Stimulated activated CD4-positive, alpha-beta T cell treated with anti-CD3 and anti-CD28 coated beads, Interleukin-2, amount 100 ng/mL, for 24 hours (primary cell): ENCODE measurements at places on chromosomes 2 and 18.

DNA sequence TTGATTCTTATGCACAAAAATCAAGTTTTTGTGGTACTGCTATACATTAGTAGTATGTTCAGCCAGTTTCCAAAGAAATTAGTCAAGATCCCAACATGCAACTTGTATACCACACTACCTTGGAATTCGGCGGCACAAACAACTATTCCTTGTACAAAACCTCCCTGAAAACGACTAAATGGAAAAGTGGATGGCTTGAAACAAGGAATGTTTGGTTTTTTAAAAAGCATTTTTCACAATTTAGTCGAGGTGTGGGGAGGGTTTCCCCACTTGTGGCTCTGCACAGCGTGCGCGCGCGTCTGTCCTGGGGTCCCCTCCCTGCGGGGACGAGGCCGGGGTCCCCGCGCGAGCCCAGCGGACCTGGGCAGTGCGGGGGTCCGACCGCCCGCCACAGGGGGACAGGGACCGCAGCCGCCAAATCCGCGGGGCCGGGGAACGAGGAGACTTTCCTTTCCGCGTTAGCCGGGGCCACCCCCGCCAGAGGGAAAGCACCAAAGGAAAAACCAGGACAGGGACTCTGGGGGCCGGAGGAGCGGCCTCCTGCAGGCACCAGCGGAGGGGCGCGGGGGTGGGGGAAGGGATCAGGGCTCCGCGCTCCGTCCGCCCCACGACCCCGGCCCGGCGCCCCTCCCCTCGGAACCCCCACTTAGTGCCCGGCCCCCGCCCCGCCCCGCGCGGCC, 534 bp upstream of the SOCS6 start:
- DNase-seq, result no peak

- DNase-seq, result no peak
These were observed 182.7 kb downstream of the UBE2E3 start for GRCh38 chr2:181163139-181163538.

DNA sequence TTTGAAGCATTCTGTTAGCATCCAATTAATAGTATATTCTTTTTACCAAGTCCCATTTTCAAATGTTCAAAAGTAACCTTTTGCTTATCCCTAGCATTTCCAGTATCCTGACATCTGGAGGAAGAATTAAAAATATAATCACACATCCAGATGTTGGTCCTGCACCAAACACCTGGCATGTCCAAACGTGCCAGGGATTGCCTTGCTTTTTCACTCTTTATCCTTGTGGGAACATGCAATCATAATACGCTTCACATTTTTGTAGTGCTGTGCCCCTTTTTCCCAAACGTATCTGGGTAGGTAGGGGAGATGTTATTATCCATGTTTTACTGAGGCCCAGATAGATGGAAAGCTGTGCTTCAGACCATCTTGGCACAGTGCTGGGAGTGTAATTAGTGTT, 133.0 kb downstream of the TPGS2 start:
- no peak for DNase-seq

GRCh38 chr2:226573158-226573557, 226.5 kb downstream of the IRS1 start:
- DNase-seq, result no peak

DNA sequence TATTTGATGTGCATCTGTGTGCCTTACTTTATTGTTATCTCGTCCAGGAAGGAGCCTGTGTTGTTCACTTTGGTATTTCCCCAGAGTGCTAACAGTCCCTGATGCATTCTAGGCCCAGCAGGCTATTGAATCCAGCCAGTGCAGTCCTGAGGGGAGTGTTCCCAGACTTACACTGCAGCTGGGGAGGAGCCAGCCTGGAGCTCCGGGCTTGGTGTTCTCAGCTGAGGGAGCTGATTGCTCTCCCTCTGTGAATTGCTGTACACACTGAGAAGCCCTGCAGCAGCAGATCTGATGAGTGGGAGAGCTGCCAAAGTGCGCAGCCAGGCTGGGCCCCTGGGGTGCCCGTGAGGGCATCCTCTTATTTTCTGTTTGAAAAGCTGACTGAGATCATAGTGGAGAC, 159.2 kb downstream of the GALNT3 start:
- DNase-seq, result no peak

- DNase-seq, result no peak
These were observed 68.4 kb upstream of the CTDP1 start for GRCh38 chr18:79611040-79611681.

DNA sequence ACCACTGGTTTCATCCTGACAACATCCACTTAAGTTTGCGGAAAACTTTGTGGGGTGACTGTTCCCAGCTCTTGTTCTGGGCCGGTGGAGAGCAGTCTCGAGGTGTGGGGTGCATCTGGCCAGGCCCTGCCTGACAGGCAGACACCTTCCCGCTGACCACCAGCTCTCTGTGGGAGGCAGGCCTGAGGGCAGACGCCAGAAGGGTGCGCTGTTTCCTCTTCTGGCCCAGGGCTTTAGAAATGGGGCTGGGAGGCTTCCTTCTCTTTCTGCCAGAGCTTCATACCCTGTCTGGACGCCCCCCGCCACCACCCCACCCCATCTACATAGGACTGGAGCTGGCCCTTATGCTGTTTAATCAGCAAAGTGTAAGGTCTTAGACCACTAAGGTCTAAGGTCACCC, 263.8 kb downstream of the LOXHD1 start:
- DNase-seq, result no peak

GRCh38 chr18:449374-449773, 51.1 kb downstream of the COLEC12 start:
- DNase-seq, result no peak

DNA sequence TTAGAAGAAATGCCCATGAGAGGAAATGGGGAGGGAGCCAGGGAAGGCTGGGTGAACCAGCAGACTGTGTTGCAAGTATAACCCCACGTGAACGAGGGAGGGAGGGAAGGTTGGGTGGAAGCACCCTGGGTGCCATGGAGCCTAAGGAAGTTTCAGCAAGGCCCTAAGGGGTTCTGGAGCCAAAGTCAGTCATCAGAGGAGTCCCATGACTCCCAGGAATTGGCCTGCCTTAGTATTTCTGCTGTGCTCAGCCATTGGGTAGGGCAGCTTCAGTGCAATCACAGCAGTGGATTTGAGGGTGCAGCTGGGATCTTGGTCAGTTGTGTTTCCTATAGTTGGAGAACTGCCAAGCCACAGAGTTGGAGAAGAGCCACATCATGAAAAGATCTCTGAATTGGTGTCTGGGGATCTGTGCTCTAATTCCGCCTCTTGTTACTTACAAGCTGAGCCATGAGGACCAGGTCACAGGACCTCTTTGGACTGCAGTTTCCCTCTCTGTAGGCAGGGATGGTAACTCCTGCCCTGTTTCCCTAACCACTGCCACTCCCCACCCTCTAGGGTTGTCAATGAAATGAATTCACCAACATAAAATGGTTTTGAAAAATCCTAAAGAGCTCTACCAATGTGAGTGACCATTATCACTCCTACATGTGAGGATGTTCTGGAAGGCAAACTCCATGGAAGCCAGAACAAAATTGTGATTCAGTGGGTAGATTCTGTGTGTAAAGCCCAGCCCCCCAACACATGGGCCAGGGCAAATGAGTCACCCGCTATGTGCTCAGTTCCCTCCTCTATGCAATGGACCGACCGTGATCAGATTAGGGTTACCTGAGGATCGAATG, 108.9 kb downstream of the CLIP4 start:
- DNase-seq, result no peak

DNA sequence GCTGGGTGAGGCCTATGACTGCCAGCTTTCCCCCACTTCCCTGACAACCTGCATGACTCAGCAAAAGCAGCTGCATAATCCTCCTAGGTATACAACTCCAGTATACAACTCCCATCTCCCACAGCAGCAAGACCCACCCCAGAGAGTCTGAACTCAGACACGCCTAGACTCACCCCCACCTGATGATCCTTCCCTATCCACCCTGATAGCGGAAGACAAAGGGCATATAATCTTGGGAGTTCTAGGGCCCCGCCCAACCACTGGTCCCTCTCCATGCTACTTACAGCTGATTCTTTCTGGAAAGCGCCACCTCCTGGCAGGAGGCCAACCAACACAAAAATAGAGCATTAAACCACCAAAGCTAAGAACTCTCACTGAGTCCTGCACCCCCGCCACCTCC, 296.5 kb downstream of the DCC start:
- no peak for DNase-seq

- DNase-seq, result no peak
These were observed 20.1 kb downstream of the SLC66A3 start for GRCh38 chr2:11175293-11175795.

DNA sequence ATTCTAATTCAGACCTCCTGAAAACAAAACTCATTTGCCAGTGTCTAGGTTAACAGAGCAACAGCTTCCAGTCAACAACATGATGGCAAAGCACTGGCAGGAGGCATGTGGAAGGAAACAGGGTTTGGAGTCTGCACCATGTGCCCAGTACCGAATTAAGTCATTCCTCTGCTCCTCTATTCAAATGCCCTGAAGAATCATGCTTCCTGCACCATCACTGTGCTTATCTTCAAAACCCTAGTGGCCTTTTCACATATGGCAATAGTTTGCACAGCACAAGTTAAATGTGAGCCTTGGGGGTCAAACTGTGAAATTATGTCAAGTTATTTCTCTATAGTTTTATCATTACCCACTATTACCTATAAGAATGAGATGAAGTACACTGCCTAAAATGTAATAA, 75.4 kb upstream of the GRB14 start:
- no peak for DNase-seq

GRCh38 chr2:235612181-235612950, 118.5 kb downstream of the AGAP1 start:
- DNase-seq, result no peak

GRCh38 chr18:36155851-36156757, 26.4 kb downstream of the ELP2 start:
- no peak for DNase-seq

GRCh38 chr18:50700245-50701165, 119.3 kb downstream of the MRO start:
- no peak for DNase-seq

- DNase-seq, result no peak
These were observed 208.9 kb downstream of the LPIN1 start for GRCh38 chr2:11955314-11955713.

GRCh38 chr2:20745924-20746555, 76.9 kb downstream of the LDAH start:
- DNase-seq, result no peak

DNA sequence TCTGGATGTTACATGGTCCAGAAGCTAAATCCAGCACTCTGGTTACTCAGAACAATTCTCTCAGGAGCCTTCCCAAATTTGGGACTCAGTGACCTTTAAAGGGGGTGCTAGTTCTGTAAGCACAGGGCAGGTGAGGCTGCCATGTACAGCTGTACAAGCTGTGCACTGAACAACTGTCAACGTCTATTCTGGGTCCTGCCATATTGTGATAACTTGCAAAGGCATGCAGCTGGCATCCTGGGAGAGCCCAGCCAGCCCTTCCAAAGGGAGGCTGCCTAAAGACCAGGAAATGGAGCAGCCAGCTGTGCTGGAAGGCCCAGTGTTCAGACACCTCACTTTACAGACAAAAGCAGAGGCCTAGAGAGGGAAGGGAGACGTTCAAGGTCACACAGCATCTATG, 204.8 kb downstream of the KLHL29 start:
- no peak for DNase-seq

DNA sequence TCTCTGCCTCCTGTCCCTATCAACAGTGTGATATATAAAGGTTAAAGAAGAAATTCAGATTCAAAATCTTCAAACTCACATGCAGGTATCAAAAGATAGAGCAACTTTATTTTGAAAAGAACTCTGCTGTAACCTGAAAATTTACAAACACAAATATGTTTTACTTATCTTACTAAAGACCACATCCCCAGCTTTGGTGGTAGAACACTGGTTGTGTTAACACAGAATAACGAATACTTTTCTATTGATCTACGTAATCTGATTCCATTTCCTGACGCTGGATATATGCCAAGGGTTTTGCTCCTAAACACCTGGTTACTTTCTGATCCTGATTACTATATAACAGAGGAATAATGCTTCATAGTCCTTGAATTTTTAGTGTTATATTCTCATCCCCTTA, 23.1 kb upstream of the SLC39A10 start:
- DNase-seq, result no peak

DNA sequence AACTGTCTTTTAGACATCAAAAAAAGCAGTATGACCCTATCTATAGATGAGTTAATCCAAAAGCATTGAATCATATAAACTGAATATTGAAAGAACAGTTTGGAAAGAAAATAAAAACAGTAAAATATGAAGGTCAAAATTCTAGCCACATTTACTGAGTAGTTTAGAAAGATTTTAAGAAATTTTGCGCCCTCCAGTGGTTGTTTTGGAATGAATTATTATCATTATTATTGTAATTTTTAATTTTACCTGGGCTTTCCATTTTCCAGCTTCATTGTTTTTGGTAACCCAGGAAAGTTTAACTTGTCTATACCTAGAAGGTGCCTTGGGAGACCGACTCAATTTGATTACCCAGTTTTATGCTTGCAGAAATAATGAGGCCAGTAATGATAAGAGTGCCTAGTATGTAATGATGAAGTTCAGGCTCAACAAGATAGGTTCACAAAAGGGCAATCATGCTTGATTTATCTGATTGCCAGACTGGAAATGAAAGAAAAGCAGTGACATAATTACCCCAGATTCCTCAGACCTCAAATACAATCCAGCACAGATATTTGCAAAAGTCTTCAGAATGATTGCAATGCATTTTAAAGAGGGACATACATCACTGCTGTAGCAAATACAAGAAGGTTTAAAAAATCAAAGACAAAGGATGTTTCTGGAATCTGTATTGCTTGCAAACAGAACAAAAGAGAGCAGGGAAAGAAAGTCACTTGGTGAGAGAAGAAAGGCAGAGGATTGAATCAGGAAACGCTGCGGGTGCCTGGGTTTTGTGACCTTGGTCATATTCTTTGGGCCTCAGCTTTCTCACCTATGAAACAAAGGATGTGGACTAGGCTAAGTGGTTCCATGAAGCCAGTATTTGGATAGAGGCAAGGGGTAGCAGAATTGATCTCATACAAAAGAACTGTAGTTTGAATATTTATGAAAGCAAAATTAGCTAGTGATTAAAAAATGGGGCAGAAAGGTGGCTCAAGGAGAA, 153.8 kb downstream of the MAP2 start:
- no peak for DNase-seq

GRCh38 chr18:44453505-44453904, 227.2 kb upstream of the SETBP1 start:
- no peak for DNase-seq

DNA sequence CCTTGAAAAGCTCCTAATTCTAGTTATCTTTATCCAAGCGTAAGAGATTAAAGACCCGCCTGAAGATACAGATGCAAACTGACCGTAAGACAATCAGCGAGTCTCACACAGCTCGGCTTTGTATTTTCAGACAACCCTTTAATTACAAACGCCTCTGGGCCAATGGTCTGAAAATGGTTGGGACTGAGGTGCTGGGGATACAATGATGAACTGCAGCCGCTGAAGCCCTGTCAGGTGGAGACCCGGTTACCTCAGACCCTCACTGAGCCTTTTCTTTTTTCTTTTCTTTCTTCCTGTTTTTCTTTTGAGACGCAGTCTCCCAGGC, 715 bp upstream of the CFAP36 start:
- DNase-seq, result no peak

DNA sequence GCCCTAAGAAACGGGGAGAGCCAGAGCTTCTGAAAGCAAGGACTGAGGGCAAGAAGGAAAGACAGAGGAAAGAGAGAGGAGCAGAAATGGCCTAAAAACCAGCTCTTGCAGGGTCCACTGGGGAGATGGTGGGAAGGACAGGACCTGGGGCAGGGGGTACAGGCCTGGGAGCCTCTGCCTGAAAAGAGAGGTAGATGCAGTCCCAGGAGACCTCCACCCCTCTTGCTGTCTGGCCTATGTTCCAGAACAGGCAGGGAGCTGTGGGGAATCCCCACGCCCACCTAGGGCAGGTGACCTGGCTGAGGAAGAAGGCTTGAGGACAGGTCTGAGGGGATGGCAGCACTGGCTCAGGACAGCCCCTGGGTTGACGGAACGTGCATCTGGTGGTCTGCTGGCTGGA, 4.6 kb downstream of the CAPN13 start:
- DNase-seq, result no peak

GRCh38 chr2:64219149-64219548, 74.9 kb upstream of the PELI1 start:
- no peak for DNase-seq
